Muscle of leg (tissue), 16 donors: ENCODE measurements at places on chromosomes 3 and 15. TPM values are rescaled to one million over a fixed set of nuclear protein-coding genes. Genes with fewer than 3 reads are reported as not detected.

DNA sequence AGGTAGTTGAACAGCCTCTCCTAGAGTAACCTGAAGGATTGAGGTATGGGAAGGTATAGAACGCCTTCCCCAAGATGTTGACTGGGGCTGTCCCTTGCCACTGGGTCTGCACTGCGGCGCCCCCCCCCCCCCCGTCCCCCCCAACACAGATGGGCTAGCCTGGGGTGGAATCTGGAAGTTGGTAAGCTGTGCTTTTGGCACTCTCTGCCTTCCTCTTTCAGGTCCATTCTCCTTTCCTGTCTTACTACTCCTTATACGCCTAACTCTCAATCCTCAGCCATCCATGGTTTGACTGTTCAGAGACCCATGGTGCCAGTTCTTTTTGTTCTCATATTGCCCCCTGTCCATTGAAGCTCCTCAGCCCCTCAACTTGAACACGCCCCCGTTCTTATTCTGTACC is 42.8 kb downstream of the MAP2K1 start:
- no peak for DNase-seq

DNA sequence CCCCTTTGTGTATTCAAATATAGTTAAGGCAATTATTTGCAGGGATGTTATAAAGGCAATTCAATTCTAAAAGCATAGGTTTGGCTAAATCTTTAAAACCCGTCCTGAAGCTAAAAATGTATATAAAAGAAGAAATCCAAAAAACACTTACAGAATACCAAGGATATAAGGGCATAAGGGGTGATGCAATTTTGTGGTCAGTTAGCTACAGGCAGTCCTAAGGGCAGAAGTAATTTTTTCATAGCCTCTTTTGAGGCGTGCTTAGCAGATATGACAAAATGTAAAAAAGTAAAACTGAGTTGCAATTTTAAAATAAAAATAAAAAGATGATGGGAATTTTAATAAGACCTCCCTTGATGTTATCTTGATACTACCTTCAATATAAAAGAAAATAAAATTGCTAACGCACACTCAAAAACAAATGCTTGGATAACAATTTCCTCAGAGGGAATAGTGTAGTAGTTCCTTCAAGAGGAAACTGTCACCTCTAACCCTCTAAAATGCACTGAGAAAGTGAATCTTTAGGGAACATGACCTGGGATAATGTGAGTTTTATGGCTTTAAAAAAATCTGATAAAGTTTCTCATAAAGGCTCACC is 104.2 kb downstream of the MYH15 start:
- no peak for DNase-seq

CLSTN2 gene
- 2.8 TPM for polyA plus RNA-seq

FANCD2OS gene
- not detected for polyA plus RNA-seq

ARGFX gene
- not detected for polyA plus RNA-seq

DNA sequence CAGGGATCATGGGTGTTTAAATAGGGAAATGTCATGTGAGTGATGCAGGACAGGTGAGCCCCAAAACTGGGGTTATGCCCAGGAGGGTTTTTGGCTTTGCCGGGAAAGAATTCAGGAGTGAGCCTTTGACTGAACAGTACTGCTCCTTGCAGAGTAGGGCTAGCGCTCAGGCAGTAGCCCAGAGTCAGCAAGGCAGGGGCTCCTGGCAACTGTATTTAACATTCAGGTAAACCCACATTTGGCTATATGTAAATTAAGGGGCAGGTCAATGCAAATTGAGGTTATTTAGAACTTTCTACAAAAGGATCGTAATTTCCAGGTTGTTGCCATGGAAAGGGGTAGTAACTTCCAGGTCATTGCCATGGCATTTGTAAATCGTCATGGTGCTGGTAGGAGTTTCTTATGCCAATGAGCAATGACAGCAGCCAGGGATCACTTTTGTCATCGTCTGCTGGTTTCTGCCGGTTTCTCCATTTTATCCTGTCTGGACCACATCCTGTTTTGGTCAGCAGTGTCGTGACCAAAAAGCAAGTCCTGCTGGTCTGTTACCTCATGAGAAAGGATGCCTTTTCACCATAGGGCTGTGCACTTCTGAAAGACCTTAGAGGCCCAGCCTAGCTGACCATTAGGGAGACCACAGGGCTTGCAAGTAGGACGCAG is 24.3 kb downstream of the MTHFS start:
- peak; percentile 4 for DNase-seq

TMEM207 gene
- not detected for polyA plus RNA-seq

- peak; percentile 30 for DNase-seq
Measured at GRCh38 chr3:53816425-53816824, 29.8 kb downstream of the CHDH start.

HDDC3 gene
- 10.1 TPM for polyA plus RNA-seq

PLA2G4D gene
- 0.06 TPM for polyA plus RNA-seq
